ENCODE measurements at places on chromosomes 4 and X. TPM values are rescaled to one million over a fixed set of nuclear protein-coding genes. Genes with fewer than 3 reads are reported as not detected.

DNA sequence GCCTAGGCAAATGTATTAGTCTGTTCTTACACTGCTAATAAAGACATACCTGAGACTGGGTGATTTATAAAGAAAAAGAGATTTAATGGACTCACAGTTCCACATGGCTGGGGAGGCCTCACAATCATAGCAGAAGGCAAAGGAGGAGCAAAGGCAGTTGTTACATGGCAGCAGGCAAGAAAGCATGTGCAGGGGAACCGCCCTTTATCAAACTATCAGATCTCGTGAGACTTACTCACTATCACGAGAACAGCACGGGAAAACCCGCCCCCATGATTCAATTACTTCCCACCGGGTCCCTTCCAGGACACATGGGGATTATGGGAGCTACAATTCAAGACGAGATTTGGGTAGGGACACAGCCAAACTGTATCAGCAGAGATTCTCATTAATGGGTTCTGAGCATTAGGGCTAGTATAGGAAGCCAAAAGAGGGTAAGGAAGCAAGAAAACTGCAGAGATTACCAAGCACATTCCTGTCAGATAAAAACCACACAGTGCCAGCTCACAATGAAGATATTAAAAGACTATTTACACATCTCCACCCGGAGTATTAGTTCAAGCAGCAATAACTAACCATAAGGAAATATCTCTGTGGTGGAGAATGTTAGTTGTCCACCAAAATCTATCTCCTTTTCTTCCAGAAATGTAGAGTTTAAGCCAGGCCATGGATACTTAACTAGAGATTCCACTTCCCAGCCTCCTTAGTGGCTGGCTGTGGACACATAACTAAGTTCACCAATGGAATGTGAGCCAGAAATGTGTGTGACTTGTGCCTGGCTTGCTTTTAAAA is 61.2 kb upstream of the HOPX start:
- no peak for DNase-seq

DNA sequence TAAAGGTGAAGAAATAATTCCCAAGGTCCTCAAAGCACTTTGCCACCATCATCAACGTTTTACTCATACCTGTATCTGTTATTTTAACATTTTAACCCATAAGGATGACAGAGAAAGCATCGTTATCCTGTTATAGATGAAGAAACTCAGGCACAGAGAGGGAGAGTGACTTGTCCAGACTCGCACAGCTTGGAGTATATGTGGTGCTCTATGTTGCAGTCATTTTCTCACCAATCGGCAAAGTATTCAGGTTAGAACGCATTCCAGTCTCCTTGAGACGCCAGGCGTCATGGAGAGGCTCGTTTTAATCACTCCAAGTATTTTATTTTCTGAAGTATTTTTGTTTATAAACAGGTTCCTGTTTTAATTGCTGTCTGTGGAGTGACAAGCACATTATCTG is 73.5 kb downstream of the IRF2 start:
- DNase-seq, result no peak

GRCh38 chr4:41095192-41095872 is 119.0 kb downstream of the APBB2 start:
- DNase-seq, result no peak

The FSTL5 gene
- 0.67 TPM for total RNA-seq
